ENCODE measurements at places on chromosomes 4 and X. TPM values are rescaled to one million over a fixed set of nuclear protein-coding genes. Genes with fewer than 3 reads are reported as not detected.

- no peak for DNase-seq
Measured at GRCh38 chr4:478373-478772, 20.6 kb downstream of the ZNF721 start.

DNA sequence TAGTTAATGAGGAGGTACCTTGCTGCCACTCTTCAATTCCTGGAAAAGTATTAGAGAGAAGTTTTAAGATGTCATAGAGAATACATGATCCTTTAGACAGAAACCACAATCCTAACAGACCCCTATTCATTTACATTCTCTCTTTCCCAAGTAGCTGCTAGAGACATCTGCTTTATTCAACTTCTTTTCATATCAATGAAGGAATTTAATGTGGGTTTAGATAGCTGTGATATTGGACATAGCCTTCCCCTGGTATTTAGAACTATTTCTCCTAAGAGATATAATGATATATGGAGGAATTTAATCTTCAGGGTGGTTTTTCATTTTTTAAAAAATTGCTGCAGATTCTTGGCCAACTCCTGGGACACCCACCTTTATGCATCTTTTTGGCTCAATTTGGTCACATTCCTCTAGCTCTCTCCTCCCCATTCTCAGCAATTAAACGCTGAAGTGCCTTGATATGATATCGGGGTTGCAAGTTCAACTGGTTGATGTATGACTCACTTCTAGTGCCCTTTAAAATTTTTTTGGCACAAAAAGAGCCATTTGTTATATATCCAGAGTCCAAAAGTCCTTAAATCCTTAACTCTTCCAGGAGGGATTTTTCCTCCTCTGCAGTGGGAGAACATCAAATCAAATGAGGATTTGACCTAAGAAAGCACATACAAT lies 57.6 kb downstream of the DOCK11 start:
- DNase-seq: no peak

GRCh38 chr4:98905839-98906238 lies 23.1 kb downstream of the EIF4E start:
- no peak for DNase-seq

DNA sequence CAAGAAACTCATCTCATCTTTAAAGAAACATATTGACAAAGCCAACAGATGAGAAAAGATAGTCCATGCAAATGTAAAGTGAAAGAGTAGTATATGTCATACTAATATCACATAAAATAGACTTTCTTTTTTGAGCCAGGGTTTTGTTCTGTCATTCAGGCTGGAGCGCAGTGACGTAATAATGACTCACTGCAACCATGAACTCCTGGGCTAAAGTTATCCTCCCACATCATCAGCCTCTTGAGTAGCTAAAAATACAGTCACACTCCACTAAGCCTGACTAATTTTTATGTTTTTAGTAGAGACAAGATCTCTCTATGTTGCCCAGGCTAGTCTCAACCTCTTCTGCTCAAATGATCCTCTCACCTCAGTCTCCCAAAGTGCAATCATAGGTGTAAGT lies 51.8 kb upstream of the TRAM1L1 start:
- no peak for DNase-seq

TCEAL2 gene
- 0.68 TPM for total RNA-seq

WDFY3 gene
- total RNA-seq: not detected
